Mucosa of descending colon (tissue), 3 donors: ENCODE measurements at places on chromosomes 1 and 21. TPM values are rescaled to one million over a fixed set of nuclear protein-coding genes. Genes with fewer than 3 reads are reported as not detected.
A peak's percentile ranks its signal among the peaks of the same experiment; 100 is the strongest.

PRAMEF33 gene
- not detected for total RNA-seq

PIGM gene
- total RNA-seq: 5.9 TPM

DNA sequence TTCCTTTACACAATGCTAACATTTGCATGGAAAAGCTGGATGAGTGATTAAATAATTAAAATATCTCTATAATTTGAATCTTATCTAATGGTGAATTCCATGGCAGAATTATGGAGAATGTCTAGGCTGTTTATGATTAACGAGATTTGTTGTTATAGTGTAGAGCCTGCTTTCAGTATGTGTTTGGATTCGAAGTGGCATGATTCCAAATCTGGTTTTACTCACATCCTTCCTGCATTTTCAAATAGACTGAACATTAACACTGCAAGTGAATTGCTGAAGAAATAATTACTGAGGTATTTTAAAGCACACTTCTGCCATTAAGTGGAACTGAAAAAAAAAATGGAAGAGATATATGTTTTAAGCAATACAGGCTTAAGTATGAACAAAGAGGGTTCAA is 5.1 kb upstream of the NEK7 start:
- DNase-seq: no peak

- peak; percentile 40 for DNase-seq
Observed at GRCh38 chr1:56758135-56758534, 61.1 kb downstream of the FYB2 start.

DNA sequence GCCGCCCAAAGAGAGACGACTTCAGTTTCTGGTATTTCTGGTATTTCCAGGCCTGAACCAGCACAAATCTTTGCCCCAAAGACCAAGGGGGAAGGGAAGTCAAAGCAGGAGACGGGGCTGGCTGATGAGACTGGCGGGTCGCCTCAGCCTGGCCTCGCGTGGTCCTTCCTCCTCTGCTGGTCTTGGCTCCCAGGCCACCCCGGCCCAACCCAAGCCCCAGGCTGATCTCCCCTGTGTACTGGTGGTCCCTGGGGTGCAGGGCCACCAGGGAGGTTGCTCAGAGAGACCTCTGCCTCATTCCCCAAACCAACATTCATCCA is 19.9 kb downstream of the WNT4 start:
- DNase-seq: no peak

HUNK gene
- 11.0 TPM for total RNA-seq

GRCh38 chr1:41474490-41475271 is 9.8 kb downstream of the EDN2 start:
- no peak for DNase-seq
